ENCODE measurements at places on chromosomes 4 and X.

- no peak for DNase-seq
These were observed 326.3 kb upstream of the ZCCHC13 start for GRCh38 chrX:73977542-73978169.

GRCh38 chr4:140308366-140309123, 64.9 kb upstream of the SCOC start:
- no peak for DNase-seq

GRCh38 chrX:97524340-97524739, 640.6 kb downstream of the RPA4 start:
- no peak for DNase-seq

GRCh38 chrX:152418025-152418424, 33.1 kb downstream of the GABRA3 start:
- DNase-seq: no peak

- no peak for DNase-seq
These were observed 12.4 kb downstream of the YIPF6 start for GRCh38 chrX:68511255-68511654.

- DNase-seq: no peak
These were observed 49.9 kb upstream of the TENM3 start for GRCh38 chr4:182193311-182193710.

GRCh38 chr4:11698033-11698432, 269.3 kb upstream of the HS3ST1 start:
- no peak for DNase-seq

GRCh38 chr4:103478734-103479133, 241.1 kb downstream of the TACR3 start:
- DNase-seq: no peak

DNA sequence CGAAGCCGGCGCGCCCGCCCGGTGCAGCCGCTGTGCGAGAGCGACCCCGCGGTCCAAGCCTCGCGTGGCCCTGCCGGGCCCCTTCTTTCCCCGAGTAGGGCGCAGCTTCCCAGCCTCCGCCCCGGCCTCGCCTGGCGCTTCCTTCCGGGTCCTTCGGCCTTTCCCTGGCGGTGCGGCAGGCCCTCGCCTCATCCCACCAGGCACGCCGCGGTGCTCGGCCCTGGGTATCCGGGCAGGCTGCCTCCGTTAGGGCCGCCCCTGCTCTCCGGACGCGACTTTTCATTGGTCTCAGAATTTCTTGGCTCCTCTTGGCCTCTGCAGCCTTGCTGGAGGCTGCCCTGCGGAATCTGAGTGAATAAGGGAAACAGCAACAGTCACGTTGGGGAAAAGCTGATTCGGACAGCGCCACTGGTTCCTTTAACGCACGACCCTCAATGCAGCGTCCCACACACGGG, 429 bp downstream of the UVSSA start:
- peak; percentile 35 for DNase-seq

DNA sequence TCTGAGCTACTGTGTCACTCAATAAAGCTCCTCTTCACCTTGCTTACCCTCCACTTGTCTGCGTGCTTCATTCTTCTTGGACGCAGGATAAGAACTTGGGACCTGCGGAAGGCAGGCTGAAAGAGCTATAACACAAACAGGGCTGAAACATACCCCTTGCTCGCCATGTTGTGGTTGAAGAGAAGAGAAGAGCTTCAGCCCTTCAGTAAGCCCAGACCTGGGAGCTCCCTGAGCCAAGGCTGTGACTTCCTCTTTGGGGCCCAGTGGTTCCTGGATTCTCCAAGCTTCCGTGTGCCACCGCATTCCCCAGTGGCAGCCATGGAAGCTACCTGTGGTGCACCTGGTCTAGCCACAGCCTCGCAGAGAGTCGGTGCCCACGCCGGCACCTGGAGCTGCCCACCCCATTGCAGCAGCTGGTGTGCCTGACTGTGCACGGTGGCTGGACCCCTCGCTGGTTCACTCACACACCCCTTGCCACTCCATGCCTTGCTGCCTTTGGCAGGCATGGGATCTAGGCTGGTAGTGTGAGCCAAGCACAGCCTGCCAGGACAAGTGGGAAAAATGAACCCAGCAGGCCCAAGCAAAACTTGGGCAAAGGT, 160.6 kb downstream of the EVC2 start:
- no peak for DNase-seq

DNA sequence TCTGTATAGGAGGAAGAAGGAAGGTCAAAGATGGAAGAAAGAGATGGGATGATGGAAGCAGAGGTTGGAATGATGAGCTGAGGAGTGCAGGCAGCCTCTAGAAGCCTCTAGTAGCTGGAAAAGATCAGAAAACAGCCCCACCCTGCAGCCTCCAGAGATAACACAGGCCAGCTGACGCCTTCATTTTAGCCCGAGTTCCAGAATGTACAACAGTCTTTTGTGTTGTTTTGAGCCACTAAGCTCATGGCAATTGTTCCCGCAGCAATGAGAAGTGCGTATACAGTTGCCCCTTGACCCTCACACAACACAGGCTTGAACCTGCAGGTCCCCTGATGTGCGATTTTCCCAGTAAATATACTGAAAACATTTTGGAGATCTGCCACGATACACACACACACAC, 72.0 kb downstream of the WFS1 start:
- no peak for DNase-seq

DNA sequence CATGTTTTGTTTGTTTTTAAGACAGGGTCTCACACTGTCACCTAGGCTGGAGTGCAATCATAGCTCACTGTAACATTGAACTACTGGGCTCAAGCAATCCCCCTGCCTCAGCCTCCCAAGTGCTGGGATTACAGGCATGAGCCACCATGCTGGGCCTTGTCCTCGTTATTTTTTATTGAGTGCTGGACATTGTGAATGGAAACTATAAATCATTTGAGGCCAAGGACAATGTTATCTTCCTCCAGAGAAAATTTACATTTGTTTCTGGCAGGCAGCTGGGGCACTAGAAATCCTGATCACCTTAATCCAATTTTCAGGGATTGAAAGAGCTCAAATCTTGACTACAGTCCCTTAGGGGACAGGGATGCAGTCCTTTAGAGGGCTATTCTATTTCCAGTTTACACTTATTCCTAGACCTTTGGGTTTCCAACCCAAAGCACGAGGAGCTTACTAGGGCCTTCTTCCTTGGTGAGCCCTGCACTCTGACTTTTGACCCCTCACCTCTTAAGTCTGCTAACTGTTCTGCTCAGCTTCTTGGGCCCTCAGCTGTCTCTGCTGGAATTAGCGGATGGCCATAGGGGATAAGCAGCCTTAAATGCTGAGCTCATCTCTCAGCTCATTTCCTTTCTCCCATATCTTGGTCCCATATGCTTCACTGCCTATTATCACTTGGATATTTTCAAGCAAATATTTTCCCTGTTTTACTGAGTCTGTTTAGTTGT, 23.0 kb upstream of the PDZD4 start:
- DNase-seq: no peak

DNA sequence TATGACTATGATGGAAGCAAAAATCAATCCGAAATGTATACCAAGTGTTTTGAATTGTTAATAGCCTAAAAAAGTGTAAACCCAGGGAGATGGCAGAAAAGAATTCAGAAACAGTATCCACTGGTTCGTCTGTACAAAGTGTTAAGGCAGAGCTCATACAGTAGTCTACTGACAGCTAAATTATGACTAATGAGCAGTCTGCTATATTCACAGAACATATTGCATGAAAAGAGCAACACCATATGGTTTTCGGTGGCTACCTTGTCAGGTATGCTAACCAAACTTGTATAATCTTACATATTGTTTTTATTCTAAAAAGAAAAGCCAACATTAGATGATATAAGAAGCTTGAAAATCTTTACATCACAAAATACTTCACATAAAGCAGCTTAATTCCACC, 18.5 kb downstream of the EPHA5 start:
- no peak for DNase-seq

- DNase-seq: no peak
These were observed 4.3 kb downstream of the GNL3L start for GRCh38 chrX:54534271-54534670.

DNA sequence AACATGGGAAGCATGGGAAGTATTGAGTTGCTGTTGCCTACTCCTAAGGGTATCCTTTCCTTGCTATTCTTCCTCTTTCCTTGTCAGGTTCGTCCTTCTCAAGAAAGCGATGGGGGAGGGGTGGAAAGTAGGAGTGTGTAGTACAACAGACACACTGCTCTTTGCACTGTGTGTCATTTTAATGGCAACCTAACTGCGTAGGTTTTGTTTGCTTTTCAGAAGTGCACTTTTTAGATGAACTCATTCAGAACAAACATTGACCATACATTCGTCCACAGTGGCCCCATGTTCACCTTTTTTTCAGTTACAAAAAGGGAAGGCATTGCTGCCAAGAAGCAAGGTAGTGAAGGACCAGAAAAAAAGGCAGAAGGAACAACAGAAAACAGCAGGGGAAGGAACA, 10.2 kb upstream of the YIPF6 start:
- no peak for DNase-seq

GRCh38 chr4:1550122-1551070, 133.7 kb downstream of the FAM53A start:
- DNase-seq: no peak

DNA sequence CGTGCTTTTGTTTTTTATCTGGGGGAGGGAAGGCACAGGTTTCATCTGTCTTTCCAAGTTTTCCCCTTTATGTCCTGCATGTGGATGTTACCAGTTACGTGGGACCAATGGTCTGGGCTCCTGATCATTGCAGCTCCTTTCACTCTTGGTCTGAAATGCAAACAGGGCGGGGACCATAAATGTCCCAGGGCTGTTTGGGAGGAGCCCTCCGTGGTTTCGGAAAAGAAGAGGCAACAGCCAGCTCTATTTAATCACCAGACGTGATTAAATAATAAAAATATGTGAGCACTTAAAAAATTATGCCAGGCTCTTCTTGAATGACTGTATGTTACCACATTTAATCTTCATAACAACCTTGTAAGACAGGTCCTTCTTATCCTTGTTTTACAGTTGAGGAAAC, 30.8 kb upstream of the C1GALT1C1 start:
- DNase-seq: no peak

DNA sequence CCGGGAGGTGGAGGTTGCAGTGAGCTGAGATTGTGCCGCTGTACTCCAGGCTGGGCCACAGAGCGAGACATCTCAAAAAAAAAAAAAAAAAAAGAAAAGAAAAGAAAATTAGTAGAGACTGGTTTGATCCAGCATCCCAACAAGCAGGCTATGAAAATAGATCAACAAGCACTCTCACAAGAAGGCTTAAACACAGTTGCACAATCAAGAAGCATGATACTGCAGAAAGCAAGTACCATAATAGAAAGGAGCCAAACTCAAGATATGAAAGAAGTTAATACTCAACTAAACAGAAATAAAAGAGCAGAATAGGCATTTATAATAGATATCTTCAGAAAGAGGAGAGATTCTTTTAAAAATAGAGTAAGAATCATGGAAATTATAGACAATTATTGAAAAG, 10.6 kb downstream of the TLR6 start:
- no peak for DNase-seq

DNA sequence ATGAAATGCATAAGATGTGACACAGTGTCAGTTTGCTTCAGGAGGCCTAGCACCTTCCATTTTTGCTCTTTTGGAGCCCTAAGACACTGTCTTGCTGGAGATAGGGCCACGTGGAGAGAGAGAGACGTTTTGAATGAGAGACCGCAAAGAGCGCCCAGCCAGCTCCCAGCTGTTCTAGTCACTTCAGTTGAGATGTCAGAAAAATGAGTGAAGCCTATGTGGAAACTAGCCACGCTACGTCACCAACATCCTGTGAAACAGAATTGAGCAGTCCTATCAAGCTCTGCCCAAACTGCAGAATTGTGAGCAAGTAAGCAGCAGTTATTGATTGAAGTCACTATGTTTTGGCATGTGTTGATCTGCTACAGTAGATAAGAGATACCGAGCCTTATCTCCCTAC, 13.1 kb downstream of the GPR82 start:
- DNase-seq: no peak

DNA sequence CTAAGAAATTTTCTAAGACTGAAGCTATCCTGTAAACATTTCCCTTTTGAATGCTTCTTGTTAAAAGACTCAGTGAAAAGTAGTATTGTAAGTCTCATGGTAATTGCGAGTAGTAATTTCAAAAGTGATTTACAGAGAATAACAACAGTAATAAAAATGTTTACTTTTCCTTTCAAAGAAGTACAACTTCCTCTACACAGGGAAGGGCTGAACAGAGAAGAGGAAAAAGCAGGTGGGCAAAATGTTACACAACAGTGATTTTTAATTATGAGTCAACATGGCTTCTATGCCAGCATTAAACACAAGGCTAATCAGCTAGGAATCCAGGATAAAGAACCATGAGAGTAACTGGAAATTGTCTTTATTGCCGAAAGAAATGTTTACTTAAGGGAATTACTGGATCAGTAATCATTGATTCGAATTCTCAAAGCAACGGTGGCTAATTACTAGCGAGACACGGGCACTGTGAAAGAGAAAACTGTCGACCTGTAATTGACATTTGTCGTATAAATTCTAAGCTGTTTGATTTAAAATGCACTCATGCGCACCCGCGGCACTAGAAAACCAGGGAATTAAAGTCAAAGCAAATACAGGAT, 15.4 kb downstream of the UTP3 start:
- no peak for DNase-seq

DNA sequence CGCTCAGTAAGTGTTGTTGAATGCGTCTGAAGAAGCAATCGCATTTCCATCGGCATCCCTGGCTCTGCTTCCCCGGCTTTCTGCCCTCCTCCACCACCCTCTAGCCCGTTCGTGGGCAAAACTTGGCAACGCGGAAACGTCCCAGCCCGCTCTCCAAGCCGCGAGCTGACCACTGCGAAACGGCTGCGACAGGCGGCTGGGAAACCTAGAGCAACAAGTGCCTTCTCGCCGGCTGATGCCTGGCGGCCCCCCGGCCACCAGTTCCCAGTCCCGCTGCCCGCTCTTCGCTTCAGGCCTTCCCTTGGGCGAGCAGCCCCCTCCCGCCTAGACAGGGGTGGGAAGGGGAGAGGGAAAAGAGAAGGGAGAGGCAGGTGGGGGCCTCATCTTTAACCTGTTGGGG, 837 bp downstream of the CITED1 start:
- DNase-seq: no peak

DNA sequence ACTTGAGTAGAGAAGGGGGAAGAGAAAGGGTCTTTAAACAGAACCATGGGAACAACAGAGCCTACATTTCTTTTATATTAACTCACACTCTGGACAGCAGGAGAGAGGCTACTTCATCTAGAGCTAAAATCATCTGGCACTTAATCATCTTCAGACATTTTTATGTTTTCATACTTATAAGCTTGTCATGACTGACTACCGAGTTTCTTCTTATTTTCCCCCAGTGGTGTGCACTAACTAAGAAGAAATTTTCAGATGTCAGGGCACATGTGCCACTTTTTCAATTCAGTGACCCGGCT, 11.8 kb upstream of the RTL5 start:
- DNase-seq: no peak

GRCh38 chrX:13906093-13906492, 89.2 kb upstream of the GPM6B start:
- no peak for DNase-seq

DNA sequence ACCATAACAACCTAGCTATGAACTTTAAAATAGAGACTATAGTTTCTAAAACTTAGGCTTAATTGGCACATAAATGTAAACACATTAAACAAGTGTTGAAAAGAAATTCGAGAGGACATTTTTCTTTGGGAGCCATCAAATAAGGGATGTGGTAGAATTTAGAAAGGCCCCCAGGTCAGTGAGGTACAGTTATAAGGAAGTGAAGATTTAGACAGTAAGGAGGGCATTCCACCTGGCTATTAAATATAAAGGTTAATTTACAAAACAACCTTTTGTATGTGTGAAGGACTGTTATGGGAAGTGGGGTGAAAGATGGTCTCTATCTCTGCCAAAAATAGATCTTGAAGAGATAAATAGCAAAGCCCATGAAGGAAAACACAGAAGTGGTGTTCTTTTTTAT, 83.9 kb downstream of the AFF1 start:
- no peak for DNase-seq

Measured in T-helper 17 cell (primary cell).